Fibroblast of skin of right biceps (primary cell): ENCODE measurements at places on chromosomes 1 and 21.

GRCh38 chr1:213055767-213056166 is 4.7 kb downstream of the RPS6KC1 start:
- DNase-seq, result no peak

GRCh38 chr1:109201123-109201703 is 12.5 kb upstream of the SARS1 start:
- DNase-seq, result peak; percentile 91

DNA sequence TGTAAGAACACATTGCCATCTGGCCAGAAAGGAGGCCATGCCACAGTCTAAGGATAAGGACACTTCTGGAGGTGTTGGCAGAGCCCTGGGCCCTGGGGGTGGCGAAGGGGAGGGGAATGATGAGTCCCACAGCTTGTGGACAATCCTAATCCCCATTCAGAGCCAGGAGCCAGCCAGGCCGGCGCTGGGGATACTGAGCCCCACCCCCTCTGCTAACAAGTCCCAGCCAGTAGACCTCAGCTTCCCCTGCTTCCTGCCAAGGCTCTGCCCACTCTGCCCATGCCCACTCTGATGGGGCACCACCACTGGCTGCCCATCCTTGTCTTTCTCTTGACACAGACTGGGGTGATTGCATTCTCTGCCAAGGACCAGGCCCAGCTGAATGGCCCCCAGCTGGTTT is 71.9 kb downstream of the NAV1 start:
- no peak for DNase-seq

GRCh38 chr1:212212906-212213305 is 72.3 kb upstream of the PPP2R5A start:
- no peak for DNase-seq

- no peak for DNase-seq
Observed at GRCh38 chr21:41966872-41967621, 13.2 kb upstream of the C2CD2 start.

- no peak for DNase-seq
Observed at GRCh38 chr1:229980009-229980408, 87.0 kb upstream of the GALNT2 start.

DNA sequence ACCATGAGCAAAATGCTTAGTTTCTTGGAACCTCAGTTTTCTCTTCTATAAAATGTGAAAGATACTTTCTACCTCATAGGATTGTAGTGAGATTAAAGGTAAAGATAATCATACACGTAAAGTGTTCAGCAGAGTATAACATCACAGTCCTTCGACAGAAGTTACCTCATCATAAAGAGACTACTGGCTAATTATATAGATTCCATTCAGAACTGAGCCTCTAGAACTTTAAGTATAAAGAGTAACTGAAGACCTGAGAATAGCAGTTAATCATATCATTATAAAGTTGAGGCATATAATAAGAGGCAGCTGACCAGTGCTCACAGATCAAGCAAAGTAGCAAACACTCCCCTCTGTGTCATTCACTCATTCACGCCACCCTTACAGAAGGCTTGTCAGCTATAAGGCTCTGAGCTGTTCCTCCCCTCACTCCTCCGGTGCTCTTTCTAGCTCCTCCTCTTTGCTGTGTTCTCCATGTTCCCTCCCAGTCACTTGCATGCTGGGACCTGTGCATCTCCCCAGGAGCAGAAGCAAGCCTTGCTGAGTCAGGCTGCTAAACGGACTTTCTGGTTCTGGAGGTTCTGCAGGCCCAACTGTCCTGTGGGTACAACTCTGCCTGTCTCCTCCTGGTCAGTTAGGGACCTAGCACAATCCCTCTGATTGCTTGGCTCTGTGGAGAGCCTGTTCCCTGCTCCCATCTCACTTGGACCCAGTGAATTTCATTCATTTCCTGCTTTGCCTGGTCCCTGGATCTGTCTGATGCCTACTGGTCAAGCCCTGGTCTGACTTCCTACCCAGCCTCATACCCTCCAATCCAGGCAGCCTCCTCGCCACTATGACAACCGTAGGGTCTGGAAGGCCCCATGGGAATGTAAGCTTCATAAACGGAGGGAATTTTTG is 28.3 kb upstream of the LY9 start:
- DNase-seq, result no peak

GRCh38 chr1:177983482-177984135 is 13.8 kb upstream of the SEC16B start:
- DNase-seq, result peak; percentile 67

GRCh38 chr1:176444286-176444685 is 18.7 kb upstream of the PAPPA2 start:
- no peak for DNase-seq

DNA sequence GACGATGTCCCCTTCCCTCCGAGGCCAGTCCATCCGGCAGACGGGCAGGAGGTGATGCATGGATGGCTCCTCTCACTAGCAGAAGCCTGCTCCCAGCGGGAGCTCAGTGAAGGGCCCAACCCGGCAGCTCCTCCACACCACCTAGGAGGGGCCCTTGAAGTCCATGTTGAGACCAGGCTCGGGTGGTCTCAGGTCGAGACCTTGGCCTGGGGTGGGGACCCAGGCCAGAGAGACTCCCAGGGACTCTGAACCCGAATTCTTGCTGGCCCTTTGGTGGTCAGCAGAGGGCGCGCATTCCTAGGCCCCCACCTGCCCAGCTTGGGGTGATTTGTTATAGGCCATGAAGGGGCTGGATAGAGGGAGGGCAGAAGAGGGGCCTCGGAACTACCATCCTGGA is 642 bp upstream of the NT5C1A start:
- no peak for DNase-seq

GRCh38 chr1:110434946-110435345 is 16.0 kb upstream of the PROK1 start:
- DNase-seq, result no peak

- DNase-seq, result no peak
Observed at GRCh38 chr1:208520438-208521099, 276.4 kb upstream of the PLXNA2 start.

GRCh38 chr1:227255086-227255732 is 63.1 kb downstream of the CDC42BPA start:
- no peak for DNase-seq

DNA sequence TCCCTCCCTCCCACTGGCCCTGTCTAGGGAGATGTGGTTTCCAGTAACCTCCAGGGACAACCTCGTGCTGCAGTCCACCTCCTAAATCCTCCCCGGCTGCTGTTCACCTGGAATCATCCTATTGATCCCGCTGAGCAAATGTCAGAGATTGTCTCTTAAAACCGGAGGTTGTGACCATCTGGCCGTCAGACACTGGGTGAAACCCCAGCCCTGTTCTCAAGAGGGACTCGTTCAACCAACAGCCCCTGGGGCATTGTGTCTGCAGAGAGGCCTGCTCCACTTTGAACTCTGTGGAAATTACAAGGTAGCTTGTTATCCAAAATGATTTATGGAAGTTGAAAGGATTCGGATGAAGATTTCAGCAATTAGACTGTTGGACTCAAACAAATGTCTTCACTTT is 498.0 kb downstream of the MATN1 start:
- DNase-seq, result no peak

GRCh38 chr1:10765734-10766478 is 30.5 kb downstream of the CASZ1 start:
- DNase-seq, result peak; percentile 9

- no peak for DNase-seq
Observed at GRCh38 chr1:182261655-182262054, 129.9 kb downstream of the GLUL start.
